Right renal cortex interstitium (tissue), 3 donors: ENCODE measurements at places on chromosomes 5 and 9. TPM values are rescaled to one million over a fixed set of nuclear protein-coding genes. Genes with fewer than 3 reads are reported as not detected.

- DNase-seq = no peak
Observed at GRCh38 chr5:154117930-154118329, 72.6 kb upstream of the GALNT10 start.

DNA sequence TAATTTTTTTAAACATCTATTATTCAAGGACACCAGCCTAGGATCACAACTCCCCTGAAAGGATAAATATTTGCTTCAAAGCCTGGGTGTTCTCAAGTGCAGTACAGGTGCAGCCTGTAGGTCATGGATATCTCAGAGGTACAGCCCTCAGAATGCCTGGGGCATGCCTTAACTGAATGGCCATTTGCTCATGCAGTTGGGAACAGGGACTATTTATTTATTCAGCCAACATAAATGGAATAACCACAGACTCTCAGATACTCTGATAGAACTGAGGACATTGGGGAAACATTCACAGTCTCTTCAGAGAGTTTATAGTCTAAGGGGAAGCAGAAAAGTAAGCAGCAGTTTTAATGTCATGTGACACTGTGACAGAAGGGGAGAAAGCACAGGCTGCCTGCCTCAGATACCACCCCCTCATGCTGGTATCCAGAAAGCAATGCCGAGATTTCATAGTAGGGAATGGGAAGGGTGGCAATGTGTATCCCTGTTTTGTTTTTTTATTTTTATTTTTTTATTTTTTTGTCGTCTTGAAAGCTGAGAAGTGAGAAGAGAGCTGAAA, 112.6 kb downstream of the MACIR start:
- DNase-seq = no peak

Gene SLC25A2
- polyA plus RNA-seq = not detected

- no peak for DNase-seq
Observed at GRCh38 chr9:113542006-113542405, 78.5 kb downstream of the RGS3 start.

DNA sequence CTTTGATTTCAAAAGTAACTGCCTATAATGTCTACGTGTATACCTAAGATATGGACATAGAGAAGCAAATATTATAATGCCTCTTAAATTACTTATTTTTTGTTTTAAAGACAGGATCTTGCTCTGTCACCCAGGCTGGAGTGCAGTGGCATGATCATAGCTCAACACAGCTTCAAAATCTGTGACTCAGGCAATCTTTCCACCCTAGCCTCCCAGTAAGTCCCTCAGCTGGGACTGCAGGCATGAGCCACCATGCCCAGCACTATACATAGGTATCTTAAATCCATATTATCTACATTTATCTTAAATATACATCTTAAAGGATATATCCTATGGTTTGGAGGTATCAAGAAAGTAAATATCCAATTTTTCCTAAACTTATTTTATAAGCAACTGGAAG, 261.2 kb downstream of the ARL15 start:
- DNase-seq = no peak

DNA sequence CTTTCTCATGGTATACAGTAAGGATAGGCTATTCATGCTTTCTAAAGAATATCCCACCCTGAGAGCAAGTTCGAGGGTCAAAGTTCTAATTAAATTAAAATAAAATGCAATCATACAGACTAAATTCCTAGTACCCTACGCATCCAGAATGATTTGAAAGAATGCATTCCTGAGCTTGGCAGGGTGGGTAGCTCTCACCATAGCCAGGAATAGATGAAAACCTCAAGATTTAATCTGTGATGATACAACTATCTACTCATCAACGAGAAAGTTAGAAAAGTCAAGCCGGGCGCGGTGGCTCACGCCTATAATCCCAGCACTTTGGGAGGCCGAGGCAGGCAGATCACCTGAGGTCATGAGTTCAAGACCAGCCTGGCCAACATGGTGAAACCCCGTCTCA, 32.3 kb downstream of the SERINC5 start:
- DNase-seq = no peak

- no peak for DNase-seq
Observed at GRCh38 chr9:133120501-133121197, 391 bp downstream of the RALGDS start.
